Thyroid gland (tissue), 4 donors: ENCODE measurements at places on chromosomes 2 and 18.

DNA sequence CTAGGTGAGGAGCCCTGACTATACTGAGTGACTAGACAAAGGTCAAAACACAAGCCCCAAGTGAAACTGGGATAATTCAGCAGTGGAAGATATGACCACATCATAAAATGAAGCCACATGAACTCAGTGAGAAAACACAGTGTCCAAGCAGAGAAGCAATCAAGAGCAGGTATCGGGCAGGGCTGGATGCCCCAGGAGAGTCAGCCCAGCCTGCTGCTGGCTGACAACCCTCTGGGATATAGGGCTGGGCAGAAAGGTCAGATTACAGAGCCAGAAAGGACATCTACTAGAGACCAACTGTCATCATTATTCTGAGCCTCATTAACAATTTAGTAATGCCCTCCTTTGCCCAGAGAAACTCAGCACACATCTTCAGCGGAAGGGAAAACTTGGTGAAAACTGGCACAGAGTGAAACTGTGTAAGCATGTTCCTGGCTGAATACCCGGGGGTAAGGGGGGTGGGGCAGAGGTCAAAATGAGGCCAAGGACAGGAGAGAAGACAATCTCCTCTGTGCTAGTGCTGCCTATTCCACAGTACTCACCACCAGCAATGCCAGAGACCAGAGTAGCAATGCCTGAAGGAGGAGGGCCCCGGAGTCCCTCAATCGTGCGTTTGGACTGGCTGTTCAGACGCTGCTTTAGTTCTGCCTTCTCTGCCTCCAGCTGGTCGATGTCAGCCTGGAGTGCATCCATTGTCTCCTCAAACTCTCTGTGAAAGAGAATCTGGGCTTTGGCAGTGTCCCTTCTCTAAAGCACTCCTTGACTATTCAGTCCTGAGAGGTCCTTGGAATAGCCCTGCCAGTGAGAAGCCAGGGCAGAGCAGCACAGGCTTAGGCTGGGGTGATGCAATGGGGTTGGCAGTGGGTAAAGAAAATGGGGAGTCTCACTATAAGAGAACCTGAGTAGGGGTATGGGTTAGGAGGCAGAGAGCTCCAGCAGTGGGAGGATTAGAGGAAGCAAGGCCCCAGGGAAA, 15.3 kb downstream of the DCTN1 start:
- no peak for DNase-seq

DNA sequence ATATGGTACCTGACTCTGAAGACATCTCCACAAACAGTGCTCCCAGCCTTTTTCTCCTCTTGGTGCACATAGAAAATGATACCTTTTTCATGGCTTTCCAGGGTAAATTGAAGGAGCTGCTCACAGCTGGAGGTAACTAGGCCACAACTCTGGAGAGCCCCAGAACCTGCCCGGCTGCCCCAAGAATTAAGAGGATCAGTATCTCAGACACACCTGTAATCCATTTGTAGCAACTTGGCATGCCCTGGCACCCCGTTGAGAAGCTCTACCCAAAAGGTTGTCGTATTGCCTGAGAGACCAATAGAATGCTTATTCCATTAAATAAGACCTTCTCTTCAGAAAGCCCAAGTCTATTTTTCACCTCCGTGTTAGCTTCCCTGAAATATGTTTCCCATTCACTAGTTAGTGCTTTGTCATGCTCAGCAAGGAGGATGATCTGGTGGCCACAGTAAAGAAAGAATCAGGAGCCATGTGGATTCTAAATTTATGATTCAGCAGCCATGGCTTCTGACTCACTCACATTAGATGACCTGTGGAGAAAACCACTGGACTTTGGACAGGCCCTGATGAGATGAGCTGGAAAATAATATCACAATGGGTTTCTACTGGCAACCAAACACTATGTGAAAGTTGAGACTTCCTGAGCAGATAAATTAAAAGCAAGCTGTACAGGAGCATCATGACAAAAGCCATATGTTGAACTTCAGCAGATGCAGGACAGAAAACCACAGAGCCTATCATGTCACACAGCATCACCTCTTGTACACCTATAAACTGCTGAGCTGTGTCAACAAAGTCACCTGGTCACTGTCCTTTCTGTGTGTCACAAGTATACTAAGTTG, 253.3 kb upstream of the OSR1 start:
- no peak for DNase-seq

- no peak for DNase-seq
Measured at GRCh38 chr2:30368258-30368657, 78.8 kb upstream of the LCLAT1 start.

DNA sequence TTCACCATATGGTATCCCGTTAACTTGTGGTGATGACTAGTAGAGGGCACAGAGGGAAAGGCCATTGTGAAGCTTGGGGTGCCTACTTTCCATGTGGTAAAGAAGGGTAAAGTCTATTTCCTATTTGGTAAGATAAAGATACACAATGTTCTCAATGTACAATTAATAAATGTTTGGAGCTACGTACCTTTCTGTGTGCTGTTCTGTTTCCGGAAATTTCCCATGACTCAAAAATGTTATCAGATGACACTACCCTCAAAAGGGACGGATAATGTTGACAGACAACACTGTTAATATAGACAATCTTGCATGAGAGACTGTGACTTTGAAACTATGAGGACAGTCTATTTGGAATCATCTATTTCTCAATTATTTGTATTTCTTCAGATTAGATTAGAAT, 4.2 kb upstream of the SULT1C3 start:
- DNase-seq = no peak

DNA sequence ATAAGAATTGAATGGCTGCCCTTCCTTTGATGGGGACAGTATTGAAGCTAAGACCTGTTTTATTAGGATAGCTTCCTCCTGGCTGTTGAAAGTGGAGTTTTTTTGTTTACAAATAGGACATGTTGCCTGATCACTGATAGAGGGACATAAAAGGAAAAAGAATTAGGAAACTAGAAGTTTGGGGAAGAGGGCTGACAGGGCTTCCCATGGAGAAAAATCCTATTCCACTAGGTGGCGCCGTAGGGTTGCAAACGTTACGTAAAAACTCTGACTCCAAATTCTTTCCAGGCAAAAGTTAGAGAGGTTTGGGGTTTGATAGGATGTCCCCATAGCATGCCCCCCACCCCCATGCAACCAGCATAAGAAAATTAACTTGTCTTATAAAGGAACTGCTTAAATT, 11.1 kb upstream of the RBFA start:
- no peak for DNase-seq
